Osteoblast (primary cell): ENCODE measurements at places on chromosomes 7 and 10. TPM values are rescaled to one million over a fixed set of nuclear protein-coding genes. Genes with fewer than 3 reads are reported as not detected.

Gene PON1
- not detected in 2 replicates for total RNA-seq

Gene PNLIP
- total RNA-seq: not detected in 2 replicates

Gene SRRM3
- total RNA-seq: 0.29 and 0.36 TPM in 2 replicates

Gene AKR1E2
- total RNA-seq: 15.6 and 17.7 TPM in 2 replicates

Gene MYL10
- total RNA-seq: not detected in 2 replicates
